ENCODE measurements at places on chromosomes 7 and 10. TPM values are rescaled to one million over a fixed set of nuclear protein-coding genes. Genes with fewer than 3 reads are reported as not detected.

Gene EN2
- 0.54 TPM for total RNA-seq

Gene CXCL12
- 0.13 TPM for total RNA-seq

Gene FAM221A
- total RNA-seq, result 0.28 TPM

Gene SEMA3C
- total RNA-seq, result 56.7 TPM

Gene HNRNPF
- total RNA-seq, result 349 TPM

Gene PALD1
- total RNA-seq, result 6.5 TPM

Gene SCD
- 147 TPM for total RNA-seq

Gene SPDYE8
- total RNA-seq, result not detected
